ENCODE measurements at places on chromosomes 5 and 9. TPM values are rescaled to one million over a fixed set of nuclear protein-coding genes. Genes with fewer than 3 reads are reported as not detected.

DNA sequence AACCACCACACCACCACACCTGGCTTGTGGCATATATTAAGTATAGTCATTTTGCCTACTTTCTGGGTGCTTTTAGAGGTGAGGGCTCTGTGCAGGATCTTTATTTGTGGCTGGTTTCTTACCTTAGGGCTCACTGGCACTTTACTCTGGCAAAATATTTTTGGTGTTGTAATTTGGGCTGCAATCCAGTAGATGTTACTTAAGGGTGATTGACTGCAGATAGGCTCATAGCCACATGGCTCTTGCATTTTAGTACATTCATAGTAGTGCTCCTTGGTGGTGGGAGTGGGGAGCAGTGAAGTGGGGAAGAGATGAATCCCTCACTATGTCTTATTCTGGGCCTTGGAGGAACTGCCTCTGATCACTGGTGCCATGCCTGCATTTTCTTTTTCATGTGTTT, 376.1 kb upstream of the GRIN3A start:
- no peak for DNase-seq

GRCh38 chr5:54754420-54754819, 231.0 kb downstream of the ESM1 start:
- DNase-seq = no peak

- DNase-seq = no peak
These were observed 6.6 kb upstream of the FBP2 start for GRCh38 chr9:94600258-94600657.

PCDH12 gene
- 7.4 TPM for total RNA-seq
